NCI-H187 (cell line): ENCODE measurements at places on chromosomes 6 and 20.
A peak's percentile ranks its signal among the peaks of the same experiment; 100 is the strongest.

- DNase-seq = no peak
Observed at GRCh38 chr6:134806180-134806798, 143.6 kb downstream of the ALDH8A1 start.

DNA sequence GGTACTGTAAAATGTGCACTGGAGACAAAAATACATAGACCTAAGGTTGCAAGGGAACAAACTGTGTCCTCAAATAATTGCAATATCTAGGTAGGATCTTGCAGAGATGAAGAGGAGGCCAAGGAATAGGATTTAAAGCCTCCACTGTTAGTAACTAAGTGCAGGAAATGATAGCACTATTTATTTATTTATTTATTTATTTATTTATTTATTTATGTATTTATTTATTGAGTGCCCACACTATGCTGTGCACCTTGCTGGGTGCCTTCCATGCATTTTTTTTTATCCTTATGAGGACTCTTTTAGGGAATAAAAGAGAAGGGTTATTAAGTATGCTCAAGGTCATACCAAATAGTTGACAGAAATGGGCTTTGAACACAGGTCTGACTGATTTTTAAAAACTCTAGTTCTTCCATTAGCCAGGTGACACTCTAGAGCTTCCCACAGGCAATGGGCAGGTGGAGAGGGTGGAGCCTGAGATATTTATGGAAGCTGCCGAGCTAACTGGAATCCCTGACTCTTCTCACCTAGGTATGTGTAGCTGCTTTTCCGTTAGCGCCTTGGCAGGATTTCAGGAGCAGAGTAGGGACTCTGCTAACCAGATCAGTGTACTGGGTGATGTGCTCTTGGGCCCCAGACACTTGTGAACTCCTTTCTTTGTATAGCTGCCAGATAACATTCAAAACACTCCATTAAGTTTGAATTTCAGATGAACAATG is 12.8 kb upstream of the NUP153 start:
- DNase-seq = no peak

DNA sequence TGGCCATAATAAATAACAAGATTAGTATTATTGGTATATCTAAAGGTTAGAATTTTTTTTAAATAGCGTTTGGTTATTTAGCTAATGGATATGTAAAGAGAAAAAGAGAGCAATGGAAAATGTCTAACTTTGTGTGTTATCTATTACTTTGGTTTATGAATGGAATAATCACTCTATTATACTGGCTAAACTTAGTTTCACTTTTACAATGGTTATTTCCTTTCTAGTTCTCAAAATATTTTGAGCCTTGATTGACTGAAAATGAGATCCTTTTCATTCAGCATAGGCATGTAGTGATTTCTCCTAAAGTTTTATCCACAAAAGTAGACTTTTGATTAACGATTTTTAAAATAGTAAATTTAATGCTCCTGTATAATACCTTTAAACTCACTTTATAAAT is 51.6 kb upstream of the MLIP start:
- DNase-seq = no peak

GRCh38 chr20:49230561-49231133 is 11.4 kb downstream of the DDX27 start:
- no peak for DNase-seq

GRCh38 chr20:61628901-61629601 is 377.0 kb downstream of the CDH4 start:
- peak; percentile 35 for DNase-seq
